ENCODE measurements at places on chromosomes 2 and 18.
A peak's percentile ranks its signal among the peaks of the same experiment; 100 is the strongest.

DNA sequence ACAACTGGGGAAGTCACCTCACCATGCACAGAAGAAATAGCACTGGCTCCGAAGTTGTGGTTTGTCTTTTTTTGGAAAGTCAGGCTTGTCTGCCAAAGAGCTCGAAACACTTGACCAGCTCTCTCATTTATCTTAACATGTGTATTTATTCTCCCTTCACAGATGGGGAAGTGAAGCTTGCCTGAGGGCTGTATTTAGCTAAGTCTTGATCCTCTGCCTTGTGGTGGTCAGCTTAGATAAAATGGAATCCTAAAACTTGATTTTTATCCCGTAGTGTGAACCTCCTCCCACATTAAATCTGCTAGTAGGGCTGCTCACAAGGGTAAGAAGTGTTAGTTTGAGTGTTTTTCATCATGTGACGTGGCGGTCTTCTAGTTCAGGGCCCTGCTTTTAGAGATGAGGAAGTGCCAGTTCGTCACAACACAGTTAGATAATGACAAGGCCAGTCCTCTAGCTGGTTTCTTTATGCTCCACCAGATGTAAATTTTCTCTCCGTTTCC, 89.7 kb downstream of the TMEM247 start:
- peak; percentile 82 for DNase-seq

- DNase-seq, result no peak
Observed at GRCh38 chr2:146870691-146871090, 974.1 kb upstream of the ACVR2A start.

DNA sequence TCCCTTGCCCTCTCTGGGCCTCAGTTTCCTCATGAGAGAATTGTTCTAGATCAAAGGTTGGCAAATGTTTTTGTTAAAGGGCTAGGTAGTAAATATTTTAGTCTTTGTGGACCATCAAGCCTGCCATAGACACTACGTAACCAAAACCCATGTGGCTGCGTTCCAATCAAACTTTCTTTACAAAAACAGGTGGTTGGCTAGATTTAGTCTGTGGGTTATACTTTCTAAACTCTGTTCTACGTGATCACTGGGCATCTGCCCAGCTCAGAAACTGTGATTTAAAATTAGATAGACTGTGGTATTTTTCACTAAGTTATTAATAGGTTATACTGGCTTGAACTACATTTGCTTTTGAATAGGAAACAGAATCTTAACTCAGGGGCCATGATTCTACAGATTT, 149.8 kb upstream of the DCC start:
- DNase-seq, result peak; percentile 91

- no peak for DNase-seq
Observed at GRCh38 chr2:53286345-53286744, 481.3 kb upstream of the CHAC2 start.

DNA sequence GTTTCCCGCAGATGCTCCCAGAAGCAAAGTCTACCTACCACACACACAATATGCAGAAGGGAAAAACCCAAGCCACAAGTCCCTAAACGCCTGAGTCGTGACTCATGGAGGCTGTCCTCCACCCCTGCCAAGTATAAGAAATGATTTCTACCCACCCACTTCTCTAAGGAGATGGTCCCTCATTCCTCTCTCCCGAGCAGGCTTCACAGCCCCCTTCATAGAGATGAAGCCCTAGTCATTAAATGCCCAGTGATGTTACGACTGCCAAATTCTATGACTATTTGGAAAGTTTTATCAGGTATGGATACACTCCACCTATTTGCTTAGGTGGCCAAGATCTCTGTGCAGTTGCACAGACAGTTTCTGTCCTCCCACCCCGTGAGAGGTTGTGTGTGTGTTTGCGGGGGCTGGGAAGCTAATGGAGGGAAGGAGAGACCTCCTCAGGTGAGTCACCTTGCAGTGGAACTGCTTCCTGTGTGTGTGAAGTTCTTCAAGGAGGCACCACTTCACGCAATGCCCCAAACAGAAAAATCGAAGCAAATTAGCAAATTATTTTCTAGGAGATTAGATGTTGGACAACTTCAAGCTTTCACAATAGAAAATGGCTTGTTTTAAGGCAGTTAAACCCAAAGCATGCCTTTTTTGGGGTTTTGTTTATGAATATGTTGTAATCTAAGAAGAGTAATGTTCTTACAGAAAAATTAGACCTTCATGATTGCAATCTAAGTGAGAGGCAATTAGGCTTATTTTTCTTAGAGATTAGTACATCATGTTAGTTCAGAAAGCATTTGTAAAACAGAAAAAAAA, 175.2 kb downstream of the TGIF1 start:
- DNase-seq, result no peak

- DNase-seq, result peak; percentile 35
Observed at GRCh38 chr2:118032169-118033013, 18.5 kb upstream of the CCDC93 start.

DNA sequence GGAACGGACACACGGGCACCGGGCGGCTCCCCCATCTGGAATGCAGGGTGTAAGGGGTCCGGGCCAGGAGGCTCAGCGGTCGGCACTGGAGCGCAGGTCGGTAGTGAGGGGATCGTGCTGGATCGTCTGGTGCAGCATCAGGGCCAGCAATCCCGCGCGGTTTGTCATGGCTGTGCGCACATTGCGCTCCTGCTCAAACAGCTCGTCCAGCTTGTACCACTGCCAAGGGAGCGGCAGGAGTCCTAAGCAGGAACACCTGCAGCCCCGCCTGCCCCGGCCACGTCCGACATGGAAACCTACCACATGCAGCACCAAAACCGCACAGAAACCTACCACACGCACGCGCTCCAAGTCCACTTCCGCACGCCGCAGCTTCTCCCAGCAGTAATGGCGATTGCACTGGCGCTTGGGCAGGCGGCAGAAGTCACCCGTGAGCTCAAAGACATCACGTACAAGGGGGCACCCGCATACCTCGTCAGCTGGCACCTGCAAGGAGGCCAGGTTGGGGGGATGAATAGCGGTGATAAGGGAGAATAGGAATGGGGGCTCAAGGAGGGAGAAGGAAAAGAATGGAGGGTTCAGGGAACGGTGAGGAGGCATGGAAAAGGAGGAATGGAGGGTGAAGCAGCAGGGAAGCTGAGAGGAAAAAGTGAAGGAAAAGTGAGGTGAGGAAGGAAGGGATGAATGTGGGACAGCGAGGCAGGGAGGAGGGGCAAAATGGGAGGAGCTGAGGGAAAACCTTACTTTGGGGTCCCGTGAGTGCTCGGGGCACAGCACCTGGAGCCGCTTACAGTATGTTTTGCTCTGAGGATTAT, 1.4 kb upstream of the MBD1 start:
- DNase-seq, result no peak

DNA sequence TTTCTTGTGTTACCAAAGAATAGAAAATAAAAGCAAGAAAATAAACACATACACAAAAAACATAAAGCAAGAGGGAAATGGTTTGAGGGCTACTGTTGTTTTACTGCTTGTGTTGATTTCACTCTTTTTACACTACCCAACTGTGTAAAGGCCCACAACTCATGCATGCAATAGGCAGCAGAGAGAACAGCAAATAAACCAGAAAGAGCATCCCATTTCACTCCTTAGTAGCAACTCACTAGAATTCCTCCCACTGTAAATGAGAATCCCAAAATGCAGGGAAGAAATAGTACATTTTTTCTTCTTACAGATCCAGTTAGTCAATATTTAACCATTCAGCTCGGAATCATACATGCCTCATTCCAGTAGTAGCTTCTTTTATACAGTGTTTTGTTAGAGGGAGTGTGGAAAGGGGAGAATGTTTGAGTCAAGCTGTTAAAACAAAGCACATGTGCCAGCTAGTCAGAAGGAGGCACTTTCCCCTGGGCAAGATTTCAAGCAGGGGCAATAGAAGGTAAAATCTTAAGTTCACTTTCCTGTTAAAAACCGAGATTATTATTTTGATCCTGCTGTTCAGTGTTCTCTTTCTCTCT, 147.2 kb upstream of the FAM98A start:
- no peak for DNase-seq

DNA sequence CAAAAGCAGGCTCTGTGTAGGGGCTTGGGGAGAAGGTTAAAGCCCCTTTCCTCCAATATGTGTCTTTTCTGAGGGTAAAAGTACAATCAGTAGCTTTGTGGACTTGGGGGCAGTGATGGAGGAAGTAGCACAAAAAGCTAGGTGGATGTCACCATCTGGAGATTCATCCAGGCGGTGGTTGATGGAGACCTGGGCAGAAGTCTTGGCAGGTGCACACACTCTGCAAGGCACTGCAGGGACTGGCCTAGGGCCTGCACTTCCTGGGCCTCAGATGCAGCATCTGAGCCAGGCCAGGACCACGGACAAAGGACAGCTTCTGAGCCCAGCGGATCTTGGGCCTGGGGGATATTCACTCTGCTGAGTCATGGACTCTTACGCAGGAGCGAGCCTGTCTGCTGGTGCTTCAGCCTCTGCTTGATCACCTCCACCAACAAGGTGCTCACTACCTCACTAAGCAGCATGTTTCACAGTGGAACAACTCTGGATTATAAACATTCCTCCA, 391.1 kb downstream of the TNS1 start:
- no peak for DNase-seq

DNA sequence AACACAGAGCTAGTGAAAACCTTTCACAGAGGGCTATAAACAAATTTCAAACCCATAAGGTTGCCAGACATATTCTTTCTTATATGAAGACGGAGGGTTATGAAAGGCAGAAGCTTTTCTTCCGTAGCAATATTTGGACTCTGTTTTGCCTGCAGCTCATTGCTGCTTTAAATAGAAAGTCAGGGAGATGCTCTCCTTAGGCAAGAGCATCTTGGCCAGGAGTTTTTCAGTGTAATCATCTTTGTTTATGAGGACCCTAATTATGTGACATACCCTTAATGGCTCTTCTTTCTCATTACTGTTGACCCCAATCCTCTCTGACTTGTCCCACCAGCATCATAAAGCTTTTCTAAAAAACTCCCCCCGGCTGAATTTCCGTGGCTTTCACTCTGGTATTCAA, 433.4 kb upstream of the NRXN1 start:
- no peak for DNase-seq

- DNase-seq, result no peak
Observed at GRCh38 chr2:51028829-51029228, 3.1 kb downstream of the NRXN1 start.
